Panc1 (cell line): ENCODE measurements at places on chromosomes 1 and 21.

DNA sequence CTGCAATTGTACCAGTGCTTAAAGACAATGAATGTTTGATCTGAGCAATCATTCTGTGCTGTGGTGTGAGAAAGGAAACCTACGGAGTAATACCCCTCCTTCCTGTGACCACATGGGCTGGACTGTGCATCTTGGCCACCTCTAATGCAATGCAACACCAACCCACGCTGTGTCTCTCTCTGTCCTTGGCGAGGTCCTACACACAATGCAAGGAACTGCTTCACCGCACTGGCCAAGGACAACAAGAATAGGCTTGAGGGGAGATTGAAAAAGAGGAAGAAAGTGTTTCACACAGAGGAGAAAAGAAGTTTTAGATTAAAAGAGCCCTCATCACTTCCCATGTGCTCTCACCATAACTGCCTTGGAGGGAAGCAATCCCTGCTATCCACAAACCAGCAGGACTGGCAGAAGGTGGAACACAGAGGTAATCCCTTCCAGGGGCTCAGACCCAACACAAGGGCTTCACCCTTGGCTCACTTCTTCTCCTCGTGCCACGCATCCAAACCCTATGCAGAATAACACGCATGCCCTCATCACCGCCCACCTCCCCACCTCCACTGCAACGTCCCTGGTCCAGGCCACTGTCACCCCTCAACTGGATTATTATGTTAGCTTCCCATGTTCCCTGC, 112.5 kb upstream of the ERG start:
- no peak for DNase-seq

DNA sequence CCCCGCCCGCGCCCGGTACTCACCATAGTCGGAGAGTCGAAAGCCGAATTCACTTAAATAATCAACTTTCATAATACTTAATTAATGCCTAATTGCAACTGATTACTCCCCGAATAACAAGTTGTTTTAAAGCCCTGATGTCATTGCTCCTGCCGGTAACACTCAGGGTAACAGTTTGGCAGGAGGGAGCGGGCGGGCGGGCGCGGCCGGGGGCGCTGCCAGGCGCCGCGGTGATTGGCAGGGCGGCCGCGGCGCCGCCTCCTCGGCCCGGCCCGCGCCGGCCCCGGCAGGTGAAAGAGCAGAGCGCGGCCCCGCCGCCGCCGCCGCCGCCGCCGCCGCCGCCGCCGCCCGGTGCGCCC, 102.2 kb downstream of the CASZ1 start:
- DNase-seq: no peak

- DNase-seq: no peak
Measured at GRCh38 chr1:16162163-16162822, 6.4 kb upstream of the EPHA2 start.

DNA sequence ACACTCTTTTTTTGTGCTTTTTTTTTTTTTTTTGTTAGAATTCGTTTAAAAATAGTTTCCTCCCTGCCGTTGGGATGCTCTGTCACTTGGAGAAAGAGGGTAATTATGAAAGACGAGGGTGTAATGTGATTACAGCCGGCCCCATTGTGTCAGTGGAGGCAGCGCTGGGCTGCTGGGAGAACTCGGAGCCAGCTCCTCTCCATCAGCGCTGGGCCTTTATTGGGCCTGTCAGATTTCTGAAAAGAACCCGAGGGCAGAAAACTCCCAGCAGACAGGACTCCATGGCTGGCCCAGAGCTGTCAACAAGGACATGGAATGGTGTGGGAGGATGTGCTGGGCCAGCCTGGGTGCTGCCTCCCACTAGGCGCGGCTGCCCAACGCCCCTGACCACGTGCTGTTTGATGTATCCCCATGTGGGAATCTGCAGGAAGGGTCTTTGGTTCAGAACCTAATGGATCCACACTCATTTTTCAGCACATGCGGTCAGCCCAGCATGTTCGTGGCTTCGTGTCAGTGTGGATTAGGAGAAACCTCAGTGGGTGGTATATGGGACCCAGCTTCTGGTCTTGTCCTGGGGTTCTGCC, 222.6 kb upstream of the KIAA0040 start:
- no peak for DNase-seq

- DNase-seq: no peak
Measured at GRCh38 chr21:41868062-41868710, 11.0 kb downstream of the PRDM15 start.

DNA sequence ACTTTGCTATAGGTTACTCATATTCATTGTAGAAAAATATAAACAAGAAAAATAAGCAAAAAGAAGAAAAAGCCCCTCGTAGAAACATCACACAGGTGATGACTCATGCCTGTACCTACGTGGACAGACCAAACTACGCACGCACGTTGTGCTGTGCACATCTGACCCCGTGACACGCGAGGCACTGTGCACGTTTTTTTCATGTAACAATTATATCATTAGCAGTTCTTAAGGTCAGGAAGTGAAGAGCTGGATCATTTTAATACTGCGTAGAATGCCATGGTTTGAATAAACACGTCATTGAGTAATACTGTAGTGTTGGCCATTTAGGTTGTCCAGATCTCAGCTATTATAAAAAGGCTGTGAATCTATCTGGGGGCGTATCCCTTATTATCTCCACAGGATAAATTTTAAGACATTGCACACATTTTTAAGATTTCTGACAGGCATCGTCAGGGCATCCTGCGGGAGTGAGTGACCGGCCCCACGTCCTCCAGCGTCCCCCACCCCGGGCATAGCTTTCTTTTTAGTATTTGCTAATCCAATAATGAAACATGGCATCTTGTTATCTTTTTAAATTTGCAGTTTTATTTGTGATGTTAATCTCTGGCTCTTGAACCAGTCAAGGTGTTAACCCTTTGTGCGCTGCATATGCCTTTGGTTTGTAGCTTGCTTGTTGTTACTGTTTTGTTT, 23.4 kb upstream of the ADARB1 start:
- DNase-seq: no peak

GRCh38 chr21:28227881-28228635, 764.6 kb downstream of the LTN1 start:
- DNase-seq: no peak

GRCh38 chr1:213154056-213154685, 103.1 kb downstream of the RPS6KC1 start:
- no peak for DNase-seq

DNA sequence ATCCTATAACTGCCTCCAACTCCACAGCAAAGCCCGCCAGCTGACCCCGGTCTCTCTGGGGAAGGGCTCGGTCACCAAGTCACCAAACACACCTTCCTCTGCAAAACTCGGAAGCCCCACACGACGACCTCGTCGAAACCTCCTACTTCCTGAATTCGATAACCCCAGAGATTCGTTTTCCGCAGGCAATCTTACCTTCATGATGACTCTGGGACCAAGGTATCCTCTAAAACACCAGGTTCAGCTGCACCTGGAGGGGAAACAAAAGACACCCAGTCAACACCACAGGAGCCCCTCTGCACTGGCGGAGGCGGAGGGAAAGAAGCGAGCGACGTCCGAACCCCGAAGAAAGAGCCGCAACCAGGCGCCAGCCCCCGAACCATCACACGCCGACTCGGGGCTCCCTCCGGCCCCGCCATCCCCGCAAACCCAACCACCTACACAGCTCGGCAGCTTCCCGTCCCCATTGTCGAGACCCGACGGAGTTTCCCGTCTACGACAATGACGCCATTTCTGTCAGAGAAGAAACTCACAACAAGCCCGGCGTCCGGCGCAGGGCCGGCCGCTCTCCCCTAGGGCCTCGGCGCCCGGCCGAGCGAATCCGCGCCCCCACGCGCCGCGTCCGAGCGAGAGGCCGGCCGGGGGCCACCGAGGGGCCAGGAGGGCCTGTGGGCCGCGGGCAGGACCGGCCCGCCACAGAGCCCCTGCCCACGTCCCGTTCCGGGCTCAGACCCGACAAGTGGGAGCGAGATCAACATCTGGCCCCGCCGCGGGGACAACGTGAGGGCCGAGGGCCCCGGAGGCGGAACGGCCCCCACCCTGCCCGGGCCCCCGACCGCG, 1.0 kb downstream of the ARID4B start:
- DNase-seq: no peak

- DNase-seq: no peak
Measured at GRCh38 chr1:10556430-10557005, 81.8 kb downstream of the PEX14 start.

DNA sequence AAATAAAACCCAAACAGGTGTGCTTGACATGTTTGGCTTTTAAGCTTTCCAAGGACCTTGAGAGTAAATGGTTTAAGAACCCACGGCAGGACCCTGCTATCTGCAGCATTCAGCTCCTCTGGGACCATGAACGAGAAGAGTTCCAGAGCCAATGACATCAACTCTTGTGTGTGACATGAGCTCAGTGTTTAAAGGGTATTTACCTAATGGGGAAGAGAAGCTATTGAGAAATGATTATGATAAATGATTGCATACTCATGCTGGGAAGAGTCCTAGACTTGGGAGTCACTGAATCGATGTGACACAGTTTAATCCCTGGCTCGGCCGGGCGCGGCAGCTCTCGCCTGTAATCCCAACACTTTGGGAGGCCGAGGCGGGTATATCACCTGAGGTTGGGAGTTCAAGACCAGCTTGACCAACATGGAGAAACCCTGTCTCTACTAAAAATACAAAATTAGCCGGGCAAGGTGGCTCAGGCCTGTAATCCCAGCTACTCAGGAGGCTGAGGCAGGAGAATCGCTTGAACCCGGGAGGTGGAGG, 55.4 kb downstream of the KANK4 start:
- no peak for DNase-seq

DNA sequence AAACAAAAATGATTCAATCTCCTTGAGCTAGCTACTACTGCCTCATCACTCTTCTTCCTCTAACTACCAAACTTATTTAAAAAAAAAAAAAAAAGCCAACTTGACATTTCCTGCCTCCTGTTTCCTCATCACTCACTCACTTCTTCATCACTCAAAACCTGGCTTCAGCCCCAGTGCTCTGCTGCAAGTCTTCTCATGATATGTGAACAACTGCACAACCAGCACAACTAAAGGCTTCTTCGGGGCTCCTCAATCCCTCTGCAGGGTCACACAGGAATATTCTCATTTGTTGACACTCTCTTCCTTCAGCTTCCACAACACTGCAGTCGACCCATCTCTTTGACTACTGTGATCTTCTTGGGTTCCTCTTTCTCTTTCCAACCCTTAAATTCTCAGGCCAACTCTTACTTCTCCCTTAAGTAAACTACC, 7.6 kb downstream of the MTF1 start:
- no peak for DNase-seq

DNA sequence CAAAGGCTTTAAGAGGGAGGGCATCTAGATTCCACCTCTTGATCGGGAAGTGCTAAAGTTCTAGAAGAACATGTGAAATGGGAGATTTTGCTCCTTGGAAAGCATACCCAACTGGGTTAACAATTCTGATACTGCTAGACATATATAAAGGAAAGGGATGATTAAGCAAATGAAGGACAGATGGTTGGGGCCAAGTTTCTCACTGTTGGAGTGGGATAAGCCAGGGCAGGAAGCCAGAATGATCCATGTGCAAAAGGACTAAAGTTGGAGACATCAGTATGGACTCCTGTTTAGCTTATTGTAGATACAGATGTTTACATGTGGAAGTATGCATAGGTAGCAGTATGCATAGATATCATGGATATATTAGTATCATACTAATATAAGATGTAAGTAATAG, 16.8 kb downstream of the PLA2G5 start:
- no peak for DNase-seq

- DNase-seq: no peak
Measured at GRCh38 chr1:238201992-238202391, 311.3 kb upstream of the ZP4 start.

DNA sequence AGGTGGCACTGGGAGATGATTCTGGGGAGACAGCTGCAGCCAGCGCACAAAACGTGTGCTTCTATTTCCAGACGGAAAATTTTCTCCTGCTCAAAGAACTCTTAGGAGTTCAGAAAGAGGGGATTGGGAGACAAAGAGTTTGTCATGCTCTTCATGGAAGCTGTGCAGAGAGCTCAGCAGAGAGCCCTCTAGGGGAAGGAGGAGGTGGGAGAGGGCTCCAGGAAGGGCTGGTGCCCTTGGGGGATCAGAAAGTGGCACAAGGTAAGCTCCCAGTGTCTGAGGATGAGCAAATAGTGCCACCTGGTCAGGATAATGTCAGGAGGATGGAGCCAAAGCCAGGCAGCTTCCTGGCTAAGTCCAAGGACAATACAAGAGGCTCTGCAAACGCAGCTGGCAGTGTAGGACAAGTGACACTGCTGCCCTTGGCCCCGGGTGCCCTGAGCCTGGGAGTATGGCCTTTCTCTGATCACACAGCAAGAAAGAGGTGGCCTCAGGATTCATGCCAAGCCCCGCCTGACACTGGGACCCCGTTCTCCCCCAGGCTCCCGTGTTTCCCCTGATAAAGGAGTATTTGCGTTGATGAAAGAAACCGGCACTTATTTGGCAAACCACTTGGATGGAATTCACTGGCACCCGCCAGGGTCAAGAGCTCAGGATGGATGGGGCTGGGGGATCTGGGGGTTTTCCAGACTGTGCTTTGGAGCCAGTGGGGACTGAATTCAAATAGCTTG, 254.0 kb downstream of the PTPRU start:
- no peak for DNase-seq

DNA sequence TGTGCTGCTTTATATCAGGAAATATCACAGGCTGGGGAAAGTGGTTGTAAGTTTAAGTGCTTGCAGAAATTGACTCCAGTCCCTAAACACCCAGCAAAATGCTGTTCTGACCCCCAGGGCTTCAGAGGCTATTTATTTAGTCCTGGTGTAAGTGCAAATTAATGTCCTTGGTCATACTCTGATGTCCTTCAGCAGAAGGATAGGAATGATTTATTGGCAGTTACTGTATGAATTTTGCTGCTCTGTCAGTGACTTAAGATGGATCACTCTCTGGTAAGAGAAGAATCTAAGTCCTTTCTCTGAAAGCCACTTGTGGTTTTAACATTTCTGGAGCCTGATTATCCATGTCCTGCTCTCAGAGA, 21.9 kb downstream of the FAM20B start:
- DNase-seq: no peak

DNA sequence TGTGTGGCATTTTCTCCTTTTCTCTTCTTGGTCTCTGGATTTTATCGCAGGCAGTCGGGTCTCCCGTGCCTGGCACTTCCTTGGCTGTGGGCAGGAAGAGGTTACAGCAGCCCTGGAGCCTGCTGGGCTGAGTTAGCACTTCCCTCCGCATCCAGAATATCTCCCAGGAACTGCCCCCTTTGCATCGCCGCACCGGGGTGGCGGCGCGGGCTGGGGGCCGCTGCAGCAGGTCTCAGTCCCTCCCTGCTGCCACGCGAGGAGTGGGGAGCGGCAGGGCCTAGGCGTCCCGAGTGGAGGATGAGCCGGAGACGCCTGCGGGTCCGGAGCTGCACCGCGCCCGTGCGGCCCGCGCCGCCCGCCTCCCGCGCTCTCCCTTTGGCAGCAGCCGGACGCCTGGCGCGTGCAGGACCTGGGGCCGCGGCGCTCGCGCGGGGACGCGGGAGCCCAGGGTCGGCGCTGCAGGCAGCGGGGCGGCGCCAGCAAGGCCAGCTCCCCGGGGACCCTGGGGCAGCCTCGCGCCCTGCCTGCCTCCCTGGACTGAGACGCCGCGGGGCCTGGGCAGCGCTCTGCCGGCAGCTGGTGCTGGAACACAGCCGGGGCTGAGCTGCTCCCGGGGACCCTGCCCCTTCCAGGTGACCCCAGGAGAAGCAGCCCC, 192.8 kb downstream of the PRDM2 start:
- DNase-seq: no peak
